ENCODE measurements at places on chromosomes 16 and 17.
A peak's percentile ranks its signal among the peaks of the same experiment; 100 is the strongest.

GRCh38 chr17:37737971-37738370 lies 6.9 kb downstream of the HNF1B start:
- DNase-seq = no peak

DNA sequence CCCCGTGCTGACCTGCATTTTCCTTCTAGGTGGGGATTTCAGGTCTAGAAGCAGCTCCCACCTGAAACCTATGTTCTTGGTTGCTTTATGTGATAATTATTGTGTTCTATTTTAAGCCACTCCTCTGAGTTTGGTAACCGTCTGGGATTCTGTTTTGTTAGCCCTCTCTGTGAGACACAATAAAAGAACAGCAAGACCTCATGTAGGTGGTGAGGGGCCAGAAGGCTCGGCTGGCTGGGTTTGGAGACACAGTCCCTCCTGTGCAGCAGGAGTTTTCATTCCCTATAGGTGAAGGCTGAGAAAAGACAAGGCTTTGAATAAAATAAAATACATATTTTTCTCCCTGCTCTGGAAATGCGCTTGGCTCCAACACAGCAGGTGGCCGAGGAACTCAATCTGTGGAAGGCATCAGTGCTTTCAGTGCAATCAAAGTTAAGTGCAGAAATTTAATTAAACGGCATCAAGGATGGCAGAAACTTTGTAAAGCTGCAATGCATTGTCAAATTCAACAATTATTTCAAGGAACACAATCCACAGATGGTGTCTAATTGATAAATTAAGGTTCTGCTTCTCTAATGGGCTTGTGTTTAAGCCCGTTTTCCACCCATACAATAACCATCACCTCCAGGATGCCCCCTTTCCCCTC lies 107.8 kb downstream of the MSI2 start:
- no peak for DNase-seq

- DNase-seq = no peak
These were observed 13.0 kb upstream of the NFATC3 start for GRCh38 chr16:68072038-68072695.

GRCh38 chr16:88723507-88723887 lies 17.2 kb downstream of the CTU2 start:
- DNase-seq = no peak

DNA sequence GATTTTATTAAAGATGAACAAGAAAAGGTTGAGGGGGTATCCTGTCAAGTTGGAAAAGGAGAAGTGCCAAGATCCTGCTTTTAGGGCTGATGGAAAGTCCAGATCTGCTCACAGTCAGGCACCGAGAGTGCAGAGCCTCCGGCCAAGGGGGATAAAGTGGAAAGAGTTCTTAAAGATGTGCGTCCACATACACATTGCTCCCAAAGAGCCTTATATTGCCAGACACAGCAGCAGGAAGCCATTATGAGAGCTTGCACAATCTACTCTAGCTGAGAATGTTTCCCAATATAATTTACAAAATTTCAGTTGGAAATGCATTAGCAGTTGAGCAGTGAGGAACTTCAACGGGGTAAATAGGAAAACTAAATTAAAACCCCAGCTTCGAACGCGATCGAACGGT lies 95.6 kb downstream of the SALL1 start:
- DNase-seq = no peak

DNA sequence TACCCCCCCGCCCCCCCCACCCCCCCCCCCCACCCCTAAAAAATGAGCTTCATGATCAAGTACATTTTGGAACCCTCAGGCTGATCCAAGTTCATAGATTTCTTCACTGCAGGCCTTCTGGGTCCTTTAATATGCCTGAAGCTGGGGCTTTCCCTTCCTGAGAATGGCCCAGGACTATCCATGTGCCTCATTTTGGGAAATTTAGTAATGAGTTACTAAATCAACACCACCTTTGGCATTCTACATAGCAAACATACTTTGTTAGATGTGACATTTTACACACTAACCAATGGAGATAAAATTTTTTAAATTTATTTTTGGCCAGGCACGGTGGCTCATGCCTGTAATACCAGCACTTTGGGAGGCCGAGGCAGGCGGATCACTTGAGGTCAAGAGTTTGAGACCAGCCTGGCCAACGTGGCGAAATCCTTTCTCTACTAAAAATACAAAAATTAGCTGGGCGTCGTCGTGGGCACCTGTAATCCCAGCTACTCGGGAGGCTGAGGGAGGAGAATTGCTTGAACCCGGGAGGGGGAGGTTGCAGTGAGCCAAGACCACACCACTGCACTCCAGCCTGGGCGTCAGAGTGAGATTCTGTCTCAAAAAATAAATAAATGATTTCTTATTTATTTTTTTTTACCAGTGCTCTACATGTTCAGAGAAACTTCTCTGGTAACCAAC lies 14.0 kb downstream of the HERPUD1 start:
- no peak for DNase-seq

- no peak for DNase-seq
These were observed 9.9 kb downstream of the CCDC102A start for GRCh38 chr16:57526498-57526897.

GRCh38 chr17:17884391-17885357 lies 47.9 kb upstream of the SREBF1 start:
- DNase-seq = no peak

DNA sequence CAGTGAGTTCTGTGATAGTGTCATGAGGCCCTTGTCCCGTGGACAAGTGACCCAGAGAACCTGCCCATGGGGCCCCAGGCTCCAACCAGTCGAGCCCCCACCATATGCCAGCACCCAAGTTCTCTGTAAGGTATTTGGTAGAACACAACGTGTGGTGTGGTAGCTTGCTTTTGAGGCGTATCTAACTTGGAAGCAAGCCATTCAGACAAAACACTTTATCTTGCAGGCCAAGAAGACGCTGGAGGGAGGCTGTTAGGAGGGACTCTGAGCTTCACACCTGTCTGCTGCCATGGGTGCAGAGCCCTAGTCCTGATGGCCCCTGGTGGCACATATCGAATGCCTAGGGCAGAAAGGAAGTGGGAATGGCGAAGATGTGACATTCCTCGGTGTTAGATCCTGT lies 1.6 kb downstream of the NDUFAF8 start:
- DNase-seq = no peak

- DNase-seq = no peak
These were observed at the start of gene BCO1 for GRCh38 chr16:81238296-81239011. TSS of gene BCO1 (plus strand) at chr16:81238689. CDS start at chr16:81238909, 220 bp downstream.

DNA sequence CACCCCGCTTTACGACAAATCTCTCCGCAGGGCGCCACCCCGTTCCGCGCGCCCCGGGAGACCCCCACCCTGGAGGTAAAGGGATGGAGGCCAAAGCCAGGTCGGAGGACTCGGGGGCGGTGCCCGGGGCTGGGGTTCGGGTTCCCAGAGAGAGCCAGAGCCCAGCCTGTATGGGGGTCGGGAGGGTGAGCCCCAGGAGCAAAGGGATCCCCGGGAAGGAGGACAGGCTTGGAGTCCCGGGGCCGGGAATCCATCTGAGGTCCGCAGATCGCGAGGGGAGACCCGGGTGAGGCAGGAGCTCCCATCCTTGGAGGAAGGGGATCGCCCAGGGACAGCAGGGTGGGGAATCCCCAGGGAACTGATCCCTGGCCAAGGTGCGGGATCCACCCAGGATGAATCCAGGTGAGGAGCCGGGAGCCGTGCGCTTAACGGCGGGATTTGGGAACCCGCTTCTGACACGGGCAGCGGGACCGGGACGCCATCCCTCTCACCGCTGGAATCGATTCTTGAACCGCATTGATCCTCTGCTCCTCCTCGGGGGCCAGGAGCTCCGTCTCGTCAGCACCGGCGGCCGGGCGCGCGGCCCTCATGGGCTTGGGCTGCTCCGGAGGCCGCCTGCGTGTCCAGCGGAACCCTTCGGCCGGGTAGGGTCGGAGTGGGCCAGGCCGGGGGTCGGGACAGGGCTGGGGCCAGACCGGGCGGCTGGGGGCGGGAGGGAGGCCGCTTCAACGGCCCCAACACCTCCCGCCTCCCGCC lies at the start of gene MMD:
Gene MMD, minus strand, starts transcription at position 657 of the 756 bp plus-strand sequence. Its CDS starts 140 bp downstream, at position 517.
- DNase-seq = peak; percentile 6

DNA sequence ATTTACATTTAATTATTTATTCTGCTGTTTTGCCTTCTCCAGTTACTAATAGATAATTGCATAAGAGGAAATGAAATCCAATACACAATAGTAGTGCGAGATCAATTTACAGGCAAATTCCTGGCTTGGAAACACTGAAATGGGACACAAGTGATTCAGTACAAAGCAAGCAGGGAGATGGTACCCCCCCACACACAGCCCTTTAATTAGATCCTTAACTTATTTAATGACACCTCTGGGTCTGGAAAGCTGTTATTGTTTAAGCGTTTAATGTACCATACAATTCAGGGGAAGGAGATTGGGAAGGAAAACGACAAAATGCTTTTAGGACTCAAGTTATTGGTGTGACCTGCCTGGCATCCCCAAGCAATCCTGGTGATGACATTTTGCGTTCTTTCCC lies 318.2 kb downstream of the NPIPA8 start:
- DNase-seq = no peak
